Suppressor macrophage (primary cell): ENCODE measurements at places on chromosomes 1 and 21.

- no peak for DNase-seq
Measured at GRCh38 chr1:24032981-24033380, 52.9 kb upstream of the SRSF10 start.

GRCh38 chr21:43372663-43373361 is 54.1 kb downstream of the SIK1 start:
- DNase-seq = no peak

- peak; percentile 52 for DNase-seq
Measured at GRCh38 chr21:17454315-17455027, 58.4 kb upstream of the CXADR start.

- DNase-seq = no peak
Measured at GRCh38 chr1:201905234-201905890, 16.7 kb downstream of the SHISA4 start.

DNA sequence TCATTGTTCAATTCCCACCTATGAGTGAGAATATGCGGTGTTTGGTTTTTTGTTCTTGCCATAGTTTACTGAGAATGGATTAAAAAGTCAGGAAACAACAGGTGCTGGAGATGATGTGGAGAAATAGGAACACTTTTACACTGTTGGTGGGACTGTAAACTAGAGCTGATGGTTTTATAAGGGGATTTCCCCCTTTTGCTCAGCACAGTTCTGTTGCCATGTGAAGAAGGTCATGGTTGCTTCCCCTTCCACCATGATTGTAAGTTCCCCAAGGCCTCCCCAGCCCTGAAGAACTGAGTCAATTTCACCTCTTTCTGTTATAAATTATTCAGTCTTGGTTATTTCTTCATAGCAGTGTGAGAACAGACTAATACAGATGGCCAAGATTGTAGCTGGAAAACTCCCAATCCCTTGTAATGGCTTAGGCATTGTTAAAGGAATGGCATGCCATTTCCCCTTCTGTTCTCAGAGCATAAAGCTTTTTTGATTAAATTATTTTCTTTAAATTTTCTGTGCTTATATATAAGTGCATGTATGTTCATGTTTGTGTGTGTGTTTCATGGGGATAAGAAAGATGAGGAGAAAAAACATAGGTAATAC is 144.8 kb downstream of the BACH1 start:
- peak; percentile 31 for DNase-seq

DNA sequence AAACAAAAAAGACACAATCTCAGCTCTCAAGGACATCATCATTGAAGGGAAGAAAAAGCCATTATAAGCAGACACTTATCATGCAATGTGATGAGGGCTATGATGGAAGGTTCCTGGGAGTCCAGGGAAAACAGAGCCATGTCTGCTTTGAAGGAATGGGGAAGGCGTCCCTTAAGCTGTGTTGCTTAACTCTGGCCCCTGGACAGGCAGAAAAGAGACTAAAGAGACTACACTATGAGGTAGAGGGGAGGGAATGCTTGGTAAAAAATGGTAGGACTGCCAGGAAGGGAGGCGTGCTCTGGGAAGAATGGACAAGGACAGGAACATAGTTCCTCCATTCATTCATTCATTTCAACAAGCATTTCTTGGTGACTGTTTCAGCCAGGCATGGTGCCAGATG is 21.2 kb downstream of the ASAP3 start:
- DNase-seq = no peak

DNA sequence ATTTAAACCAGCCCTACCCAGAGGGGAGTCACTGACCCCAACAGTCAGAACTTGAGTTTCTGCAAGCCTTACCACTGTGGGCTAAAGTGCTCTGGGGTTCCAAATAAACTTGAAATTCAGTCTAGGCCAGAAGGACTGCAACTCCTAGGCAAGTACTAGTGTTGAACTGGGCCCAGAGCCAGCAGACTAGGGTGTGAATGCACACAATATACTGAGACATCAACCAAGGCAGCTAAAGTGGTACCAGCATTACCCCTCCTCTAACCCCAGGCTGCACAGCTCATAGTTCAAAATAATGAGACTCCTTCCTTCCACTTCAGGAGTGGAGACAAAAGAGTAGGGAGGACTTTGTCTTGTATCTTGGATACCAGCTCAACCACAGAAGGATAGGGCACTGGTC is 18.9 kb upstream of the IL20 start:
- no peak for DNase-seq

GRCh38 chr1:165344198-165344597 is 12.3 kb downstream of the LMX1A start:
- no peak for DNase-seq

GRCh38 chr1:221157026-221157761 is 278.0 kb downstream of the HLX start:
- DNase-seq = peak; percentile 81

DNA sequence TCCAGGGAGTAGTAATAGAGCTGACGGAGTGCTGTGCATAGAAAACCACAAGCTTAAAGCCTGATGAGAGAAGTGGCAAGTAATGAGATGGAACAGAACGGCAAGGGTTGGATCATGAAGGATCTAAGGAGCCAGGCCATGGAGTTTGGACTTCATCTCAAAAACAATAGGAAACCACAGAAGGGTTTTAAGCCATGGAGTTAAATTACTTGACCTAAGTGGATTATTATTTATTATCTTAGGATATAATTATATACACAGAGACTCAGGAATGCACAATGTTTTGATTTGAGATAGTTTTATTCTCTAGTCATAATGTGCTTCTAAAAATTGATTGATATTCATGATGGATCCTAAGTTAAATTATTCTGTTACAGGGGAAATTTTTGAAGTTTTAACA is 242.4 kb downstream of the PLPP3 start:
- no peak for DNase-seq

DNA sequence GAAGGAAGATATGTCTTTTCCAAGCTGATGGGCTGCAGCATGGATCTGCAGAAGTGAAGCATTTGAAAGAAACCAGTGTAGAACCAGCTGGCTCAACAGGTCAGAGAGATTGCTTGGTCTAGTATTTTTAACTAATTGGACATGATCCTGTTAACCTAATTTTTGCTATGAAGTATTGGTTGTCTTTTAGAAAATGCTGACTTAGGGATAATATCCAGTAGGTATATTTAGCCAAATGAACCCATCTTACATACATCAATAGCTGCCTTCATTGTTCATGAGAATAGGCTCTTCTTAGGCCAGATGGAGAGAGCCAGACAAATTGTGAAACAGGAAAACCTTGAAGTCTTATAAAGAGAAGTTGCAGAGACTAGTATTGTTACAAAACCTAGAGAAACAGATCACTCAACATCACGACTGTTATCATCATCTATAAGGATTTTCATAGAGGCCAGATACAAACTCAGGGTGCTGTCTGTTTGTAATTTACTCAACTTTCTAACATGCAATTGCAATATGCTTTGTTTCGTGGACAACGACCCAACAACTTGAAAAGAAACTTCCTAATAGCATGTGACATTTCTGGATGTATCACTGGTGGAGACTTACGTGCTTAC is 148.2 kb downstream of the DISC1 start:
- peak; percentile 35 for DNase-seq

- DNase-seq = peak; percentile 20
Measured at GRCh38 chr1:43317817-43318471, 17.2 kb downstream of the TIE1 start.

DNA sequence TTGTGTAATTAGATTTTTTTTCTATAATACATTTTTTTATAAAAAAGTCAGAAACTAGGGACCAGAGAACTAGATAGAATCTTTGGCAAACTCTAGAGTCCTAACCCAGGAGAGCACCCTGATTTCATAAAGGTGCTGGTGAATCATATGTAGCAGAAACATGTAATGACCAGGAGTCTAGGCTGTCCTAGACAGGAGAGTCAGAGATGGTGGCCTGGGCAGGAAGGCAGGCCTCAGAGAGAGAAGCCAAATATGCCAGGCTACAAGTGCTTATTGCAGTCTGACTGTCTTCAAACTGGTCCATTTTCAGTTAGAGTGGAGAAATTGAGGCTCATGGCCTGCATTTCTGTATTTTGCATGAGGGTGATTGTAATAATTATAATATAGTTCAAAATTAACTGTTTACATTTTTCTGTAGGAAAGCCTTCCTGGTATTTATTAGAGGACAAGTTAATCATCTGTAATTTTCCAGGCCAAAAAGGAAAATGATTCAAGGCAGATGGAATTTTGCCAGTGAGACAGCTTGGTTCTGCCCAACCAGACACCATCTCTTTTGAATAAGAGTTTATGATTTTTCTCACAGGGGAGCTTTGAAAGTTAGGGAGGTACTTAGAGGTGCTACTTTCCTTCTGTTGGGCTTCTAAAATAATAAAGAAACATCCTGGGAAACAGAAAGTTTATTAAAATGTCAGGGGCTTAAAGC is 129.8 kb downstream of the S1PR1 start:
- DNase-seq = no peak

GRCh38 chr1:173482683-173483082 is 5.5 kb downstream of the PRDX6 start:
- no peak for DNase-seq

DNA sequence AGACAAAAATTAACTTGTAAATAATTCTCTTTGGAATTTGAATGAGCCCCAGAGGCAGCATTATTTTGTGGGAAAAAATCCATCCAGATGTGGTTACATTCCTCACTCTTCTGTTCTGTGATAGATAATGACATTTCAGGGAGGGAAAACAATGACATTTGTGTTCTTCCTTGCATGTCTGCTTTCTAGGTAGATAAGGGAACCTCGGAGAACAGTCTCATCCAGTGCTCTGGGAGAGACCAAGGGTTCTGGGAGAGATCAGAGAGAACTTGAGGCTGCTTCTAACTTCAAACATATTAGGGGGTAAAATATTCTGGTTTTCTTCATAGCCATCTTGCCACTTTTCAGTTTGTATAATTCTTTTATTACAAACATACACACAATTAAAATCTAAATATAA is 269.2 kb downstream of the NEGR1 start:
- no peak for DNase-seq

- no peak for DNase-seq
Measured at GRCh38 chr1:14345946-14346550, 252.4 kb upstream of the KAZN start.

DNA sequence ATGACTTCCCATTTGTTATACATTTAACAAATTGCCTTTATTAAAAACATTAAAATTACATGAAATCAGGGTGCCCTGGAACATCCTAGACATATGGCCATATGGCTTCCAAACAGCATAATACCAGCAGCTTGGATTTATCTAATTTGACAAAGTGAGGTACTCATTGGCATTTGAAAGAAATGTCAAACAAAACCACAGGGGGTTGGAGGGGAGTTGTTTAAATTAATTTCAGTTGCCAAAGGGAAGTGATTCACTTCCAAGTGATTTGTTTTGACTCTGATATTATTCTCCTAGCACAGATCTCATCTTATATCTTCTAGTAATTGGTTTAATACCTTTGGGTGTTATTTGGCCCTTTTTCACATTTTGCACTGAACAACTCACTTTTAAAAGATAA is 24.5 kb upstream of the POU2F1 start:
- DNase-seq = peak; percentile 8

DNA sequence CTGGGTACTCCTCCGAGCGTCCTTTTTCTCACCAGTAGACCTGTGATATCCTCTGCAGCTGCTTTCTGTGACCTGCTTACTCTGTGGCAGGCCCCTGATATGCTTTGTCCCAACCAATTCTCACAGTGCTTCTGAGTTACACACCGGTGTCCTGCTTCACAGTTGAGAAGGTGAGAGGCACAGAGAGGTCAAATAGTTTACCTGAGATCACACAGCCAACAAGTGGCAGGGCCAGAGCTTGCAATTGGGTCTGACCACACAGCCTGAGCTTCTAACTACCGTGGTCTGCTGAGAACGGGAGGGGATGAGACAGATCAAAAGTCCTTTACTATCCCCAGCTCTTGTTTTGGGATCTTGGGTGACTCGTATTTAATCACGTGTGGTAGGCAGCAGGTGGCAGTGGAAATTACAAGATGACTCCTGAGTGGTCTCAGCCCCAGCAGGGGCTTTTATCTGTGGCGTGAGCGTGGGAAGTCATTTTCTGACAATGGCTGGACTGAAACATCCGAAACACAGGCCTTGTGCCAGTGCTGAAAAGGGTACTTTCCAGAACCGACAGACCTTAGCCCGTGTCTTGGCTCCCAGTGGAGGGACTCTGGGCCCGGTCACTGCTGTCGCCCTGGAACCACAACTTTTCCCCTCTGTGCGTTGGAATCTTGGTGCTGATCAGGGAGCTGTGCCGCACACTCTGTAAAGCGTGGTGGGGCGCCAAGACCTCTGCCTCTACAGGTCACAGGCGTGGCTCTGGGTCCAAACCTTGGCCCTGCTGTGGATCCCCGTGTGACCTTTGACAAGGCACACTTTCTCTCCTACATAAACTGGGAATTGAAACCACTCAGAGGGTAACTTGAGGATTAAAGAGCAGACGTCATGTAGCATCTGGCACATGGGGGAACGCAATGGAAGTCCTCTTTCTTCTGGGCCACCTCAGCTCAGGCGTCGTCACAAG is 11.9 kb downstream of the THEMIS2 start:
- DNase-seq = peak; percentile 80

GRCh38 chr1:213082420-213083111 is 31.5 kb downstream of the RPS6KC1 start:
- no peak for DNase-seq

DNA sequence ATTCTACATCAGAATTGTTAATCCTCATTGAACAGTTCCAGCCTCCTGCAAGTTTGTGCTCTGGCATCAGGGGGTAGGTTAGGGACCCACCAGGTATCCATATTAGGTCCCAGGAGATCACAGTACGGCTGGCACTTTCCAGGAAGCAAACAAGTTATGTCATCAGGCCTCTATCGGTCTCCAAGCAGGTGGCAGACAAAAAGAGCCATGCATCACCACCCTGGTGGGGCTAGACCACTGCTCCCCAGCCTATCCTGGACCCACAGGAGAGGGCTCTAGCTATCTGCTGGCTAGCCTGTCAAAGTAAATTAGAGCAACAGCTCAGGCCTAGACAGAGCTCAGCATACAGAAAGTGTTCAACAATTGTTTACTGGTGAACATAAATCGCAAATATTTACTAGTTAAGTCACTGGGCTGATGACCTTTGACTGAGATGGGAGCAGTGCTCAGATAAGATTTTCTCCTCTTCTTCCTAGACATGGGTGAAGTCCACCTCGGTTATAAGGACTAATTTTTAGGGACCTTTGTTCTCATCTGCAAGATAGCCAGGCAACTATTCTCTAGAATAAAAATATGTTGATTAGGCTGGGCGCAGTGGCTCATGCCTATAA is 6.4 kb downstream of the NUAK2 start:
- DNase-seq = no peak

DNA sequence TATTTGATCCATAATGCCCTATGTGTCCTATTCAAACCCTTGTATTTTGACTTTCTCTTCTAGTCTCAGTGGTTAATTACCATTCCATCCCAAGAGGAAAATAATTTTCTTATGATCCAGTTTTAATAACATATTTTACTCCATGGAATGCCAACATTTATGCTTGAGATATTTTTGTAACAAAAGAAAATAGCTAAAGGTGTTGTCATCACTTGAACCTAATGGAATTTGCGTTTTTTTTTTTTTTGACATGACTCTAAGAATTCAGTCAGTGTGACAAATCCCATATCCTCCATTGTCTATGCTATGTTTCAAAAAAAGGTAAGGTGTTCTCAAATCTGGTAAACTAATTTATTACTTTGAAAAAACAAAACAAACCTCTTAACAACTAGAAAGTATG is 324.1 kb upstream of the ADAMTS5 start:
- no peak for DNase-seq

GRCh38 chr1:67777440-67777839 is 55.8 kb downstream of the GNG12 start:
- DNase-seq = no peak

- DNase-seq = no peak
Measured at GRCh38 chr1:94079080-94079940, 41.6 kb downstream of the ABCA4 start.

GRCh38 chr1:15158506-15159165 is 5.1 kb downstream of the TMEM51 start:
- DNase-seq = peak; percentile 31

- no peak for DNase-seq
Measured at GRCh38 chr1:166485620-166486019, 318.8 kb upstream of the FAM78B start.
